ENCODE measurements at places on chromosomes 7 and 10.

DNA sequence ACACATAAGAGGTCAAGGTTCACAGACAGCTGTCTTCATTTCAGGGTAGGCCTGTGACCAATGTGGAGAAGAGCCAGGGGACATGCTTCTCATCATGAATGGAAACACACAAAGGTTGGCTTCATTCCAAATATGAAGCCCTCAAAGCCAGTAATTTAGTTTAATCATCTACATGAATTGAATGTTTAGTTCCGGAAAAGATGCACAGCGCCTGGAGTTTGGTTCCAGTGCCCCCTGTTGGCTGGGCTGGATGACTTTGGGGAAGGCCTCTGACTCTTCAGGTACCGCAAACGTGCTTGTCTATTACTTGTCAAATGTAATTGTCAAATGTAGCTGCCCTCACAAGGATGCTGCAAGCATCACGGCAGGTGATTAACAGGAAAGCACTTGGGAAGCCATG, 130.7 kb downstream of the ADRA2A start:
- DNase-seq, result no peak

DNA sequence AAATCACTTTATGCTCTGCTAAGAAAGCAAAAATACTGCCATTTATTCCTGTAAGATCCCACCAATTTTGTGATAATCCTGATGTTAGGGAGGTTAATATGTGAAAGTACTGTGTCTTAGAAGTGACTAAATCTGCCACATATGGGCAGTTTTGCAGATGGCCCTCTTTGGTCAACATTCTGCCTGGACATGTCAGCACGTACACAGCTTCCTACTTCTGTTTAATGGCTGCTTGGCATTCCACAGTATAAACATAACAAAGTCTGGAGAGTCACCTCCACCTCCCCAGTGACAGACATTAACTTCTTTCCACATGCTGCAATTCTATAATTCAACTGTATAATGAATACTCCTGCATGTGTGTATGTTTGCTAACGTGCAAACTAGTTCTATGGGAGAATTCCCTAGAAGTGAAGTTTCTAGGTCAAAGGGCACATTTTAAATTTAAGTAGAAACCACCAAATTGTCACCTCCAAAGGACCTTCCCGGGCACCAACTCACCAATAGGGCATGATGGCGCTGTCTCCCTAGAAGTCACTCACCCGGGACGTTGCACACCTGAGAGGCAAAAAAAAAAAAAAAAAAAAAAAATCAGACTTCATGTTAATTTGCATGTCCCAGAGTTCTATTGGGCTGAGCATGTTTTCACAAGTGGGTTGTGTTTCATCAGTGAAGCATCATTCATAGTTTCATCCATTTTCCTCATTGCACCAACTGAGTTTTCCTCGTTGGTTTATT, 38.9 kb downstream of the MKI67 start:
- no peak for DNase-seq

DNA sequence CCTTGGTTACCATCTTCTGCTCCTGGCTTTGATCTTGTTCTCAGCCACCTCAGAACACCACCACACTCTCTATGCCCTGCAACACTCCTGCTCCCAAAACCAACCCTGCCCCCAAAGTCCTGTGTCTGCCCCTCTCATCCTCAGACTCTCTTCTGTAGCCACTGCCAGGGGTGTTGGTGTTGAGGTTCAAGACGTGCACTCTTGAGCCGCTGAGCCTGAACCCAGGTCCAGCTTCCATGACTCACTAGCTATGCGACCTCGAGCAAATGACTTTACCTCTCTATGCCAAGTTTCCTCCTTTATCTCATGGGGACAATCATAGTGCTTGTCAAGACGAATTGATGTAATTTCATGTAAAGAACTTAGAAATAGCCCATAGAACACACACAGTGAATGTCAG, 840 bp upstream of the ATP6V0A4 start:
- no peak for DNase-seq

- DNase-seq, result no peak
These were observed 19.2 kb downstream of the ELFN1 start for GRCh38 chr7:1689311-1689710.

DNA sequence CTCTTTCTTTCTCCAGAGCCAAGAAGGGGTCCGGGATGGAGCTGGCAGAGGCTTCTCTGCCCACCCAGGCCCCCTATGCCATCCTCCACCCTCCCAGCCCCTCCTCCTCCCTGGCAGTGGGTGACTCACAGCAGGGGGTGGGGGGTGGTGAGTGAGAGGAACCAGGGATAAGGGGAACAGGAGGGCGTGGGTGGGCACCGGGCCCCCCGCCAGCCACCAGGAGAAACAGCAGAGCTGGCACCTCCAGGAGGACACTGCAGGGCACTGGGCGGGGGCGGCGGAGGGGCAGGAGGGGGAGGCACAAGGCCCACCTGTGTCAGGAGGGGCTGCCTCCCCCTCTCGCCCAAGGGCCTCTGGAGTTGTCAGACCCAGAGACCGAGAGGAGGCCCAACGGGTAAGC, 56.0 kb downstream of the CAMK2B start:
- no peak for DNase-seq

DNA sequence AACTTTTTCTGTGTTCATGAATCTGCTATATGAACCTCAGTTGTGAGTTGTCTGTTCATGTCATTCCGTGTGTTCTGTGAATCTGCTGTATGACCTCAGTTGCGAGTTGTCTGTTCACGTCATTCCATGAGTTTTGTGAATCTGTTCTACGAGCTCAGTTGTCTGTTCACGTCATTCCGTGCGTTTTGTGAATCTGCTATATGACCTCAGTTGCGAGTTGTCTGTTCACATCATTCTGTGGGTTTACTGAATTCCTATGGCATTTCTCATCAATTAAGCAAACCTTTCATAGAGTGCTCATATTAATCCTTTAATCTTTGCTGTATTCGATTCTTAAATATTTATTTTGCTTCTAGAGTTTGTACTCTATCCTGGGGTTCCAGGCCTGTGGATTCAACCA, 150.6 kb downstream of the DIP2C start:
- no peak for DNase-seq

DNA sequence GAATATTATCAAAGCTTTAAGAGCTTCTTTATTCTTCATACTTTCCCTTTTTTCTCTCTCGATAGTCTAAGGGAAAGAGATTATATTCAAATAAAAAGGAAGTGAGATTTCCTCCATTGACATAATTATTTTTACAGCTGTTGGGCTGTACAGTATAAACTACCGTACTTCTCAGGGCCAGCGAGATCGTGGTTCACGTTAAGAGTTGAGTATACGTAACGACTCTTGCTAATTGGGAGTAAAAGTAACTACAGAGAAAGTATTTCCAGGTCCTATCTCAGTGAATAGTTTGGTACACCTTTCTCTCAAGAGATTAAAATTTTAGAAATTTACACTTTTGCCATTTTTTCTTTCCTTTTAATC, 57.8 kb downstream of the INPP5F start:
- DNase-seq, result no peak

DNA sequence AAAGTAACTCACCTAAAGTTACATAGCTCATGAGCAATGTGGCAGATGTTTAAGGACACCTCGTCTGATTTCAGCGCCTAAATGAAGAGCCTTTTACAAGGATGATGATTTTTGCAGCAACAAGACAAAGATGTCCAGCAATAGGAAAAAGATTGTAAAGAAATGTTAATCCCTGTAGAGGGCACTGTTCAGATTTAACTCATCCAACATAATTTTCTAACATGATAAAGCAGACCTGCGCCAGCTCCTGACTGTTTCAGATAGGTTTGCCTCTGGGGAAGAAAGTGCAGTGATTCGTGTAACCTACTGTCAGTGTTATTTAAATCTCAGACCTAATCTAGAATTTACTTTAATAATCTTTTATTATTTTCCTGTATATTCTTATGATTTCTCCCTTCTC, 595.2 kb downstream of the AUTS2 start:
- no peak for DNase-seq

DNA sequence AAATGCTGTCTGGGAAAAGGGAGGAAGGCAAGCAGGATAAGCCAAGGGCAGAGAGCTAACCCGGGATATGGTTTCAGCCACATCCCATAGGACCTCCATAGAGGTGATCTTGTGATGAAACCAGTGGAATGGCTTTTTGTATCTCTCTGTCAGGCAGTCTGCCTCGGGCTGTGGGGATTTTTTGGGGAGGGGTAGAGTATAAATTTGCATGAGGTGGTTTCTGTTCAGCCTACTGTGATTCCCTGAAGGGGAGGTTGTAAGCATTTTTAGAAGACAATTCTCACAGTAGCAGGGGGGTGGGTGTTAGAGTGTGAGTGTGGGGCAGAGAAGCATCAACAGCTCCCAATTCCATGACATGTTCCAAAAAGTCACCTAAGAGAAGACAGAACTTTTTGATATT, 11.8 kb downstream of the OR9A2 start:
- DNase-seq, result no peak

DNA sequence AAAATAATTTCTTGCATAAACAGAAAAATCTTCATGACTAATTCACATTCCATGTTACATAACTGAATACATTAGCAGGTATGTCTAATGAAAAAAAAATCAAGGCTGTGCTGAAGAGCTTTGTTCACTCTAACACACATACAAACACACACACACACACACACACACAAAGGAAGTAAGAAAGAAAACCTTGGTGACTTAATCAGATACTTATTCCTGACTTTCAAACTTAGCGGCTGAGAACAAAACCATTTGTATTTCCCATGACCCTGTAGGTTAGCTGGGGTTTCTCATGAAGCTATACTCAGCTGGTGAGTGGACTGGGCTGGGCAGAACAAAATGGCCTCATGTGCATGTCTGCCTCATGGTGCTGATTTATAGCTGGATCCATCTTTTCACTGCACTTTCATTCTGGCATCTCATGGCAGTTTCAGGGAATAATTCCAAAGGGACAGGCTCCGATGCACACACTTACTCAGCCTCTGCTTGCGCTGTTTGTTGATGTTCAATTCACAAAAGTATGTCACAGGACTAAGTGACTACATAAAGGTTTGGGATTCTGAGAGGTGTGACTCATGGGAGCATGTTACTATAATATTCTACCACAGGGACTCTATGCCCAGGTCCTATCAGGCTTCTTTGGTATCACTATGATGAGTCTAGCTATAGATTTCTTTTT, 161.2 kb downstream of the PCLO start:
- DNase-seq, result no peak

- DNase-seq, result no peak
These were observed 57.2 kb upstream of the ARID5B start for GRCh38 chr10:61844116-61844822.

GRCh38 chr10:73639286-73639685, 2.0 kb downstream of the MYOZ1 start:
- no peak for DNase-seq

DNA sequence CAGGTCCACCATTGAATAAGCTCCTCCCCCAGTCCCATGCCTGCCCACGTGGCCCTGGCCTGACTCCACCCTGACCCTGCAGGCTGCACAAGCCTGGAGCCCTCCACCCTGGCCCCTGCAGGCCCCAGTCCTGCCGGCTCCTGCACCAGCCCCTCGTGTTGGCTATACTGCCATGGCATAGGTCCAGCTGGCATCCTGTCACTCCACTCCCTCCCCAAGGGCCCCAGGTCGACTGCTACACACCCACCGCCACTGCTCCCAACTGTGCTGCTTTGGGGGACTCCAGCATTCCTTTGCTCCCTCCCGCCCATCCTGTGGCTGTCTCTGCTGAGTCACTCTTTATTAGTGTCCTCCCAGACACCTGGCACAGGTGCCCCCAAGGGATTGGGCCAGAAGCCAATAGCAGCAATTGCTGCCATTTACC, 32.4 kb upstream of the HSPA12A start:
- DNase-seq, result no peak

DNA sequence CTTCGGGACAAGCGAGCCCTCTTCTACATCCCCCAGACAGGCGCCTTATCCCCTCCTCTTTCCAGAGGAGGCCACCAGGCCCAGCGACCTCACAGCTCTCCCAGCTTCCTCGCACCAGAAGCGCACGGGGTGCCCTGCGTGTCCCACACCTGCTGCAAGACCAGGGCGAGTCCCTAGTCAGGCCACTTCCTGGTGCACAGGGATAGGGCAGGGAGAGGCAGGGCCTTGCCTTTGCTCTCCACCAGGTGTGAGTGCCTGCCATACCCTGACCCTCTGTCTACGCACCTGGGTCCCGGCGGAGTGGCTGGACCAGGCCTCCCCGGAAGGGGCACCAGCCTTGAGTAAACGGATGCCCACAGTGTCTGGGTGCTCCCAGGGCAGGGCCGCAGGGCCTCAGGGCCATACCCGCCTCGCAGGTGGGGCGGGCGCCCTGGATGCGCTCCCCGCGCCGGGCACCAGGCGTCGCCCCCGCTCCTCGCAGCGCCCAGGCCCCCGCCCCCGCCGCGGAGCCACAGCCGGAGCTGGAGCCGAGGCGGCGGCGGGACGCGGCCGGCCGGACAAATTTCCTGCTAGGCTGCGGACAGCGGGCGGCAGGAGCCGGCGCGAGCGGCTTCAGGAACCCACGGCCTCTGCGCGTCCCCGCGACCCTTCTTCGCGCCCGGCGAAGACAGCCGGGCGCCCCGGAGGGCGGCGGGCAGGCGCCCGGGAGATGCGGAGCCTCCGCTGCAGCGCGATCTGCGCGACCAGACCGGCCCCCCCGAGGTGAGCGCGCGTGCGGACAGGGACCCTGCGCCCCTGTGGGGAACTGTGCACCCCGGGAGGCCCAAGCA, at the start of gene PTPRE:
Gene PTPRE, plus strand, starts transcription at position 556 of the 830 bp plus-strand sequence. CDS start 133,779 bp downstream, outside the sequence.
- peak; percentile 60 for DNase-seq

DNA sequence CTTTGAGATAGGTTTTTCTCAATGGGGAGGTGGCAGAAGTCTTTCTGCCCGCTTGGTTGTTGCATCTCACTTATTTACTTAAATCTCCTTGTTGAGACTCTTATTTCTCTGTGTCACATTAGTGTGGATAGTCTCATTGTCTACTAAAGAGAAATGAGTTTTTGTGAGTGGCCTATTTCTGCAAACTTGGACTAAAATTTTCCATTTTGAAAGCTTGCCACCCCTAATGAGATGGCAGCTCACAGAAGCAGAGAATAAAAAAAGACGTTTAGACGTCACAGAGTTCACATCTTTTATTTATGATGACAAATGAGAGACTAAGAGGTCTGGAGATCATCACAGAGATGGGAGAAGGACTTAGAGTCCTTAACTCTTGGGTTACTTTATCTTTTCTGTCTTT, 262.7 kb upstream of the PHYHIPL start:
- DNase-seq, result no peak

- DNase-seq, result no peak
These were observed 7.9 kb upstream of the MYL10 start for GRCh38 chr7:101636822-101637623.

- DNase-seq, result no peak
These were observed 104.1 kb downstream of the LHPP start for GRCh38 chr10:124565565-124566221.

All from C1 segment of cervical spinal cord (tissue), 14 donors.